Fibroblast of upper back skin (primary cell): ENCODE measurements at places on chromosomes 7 and 10.

GRCh38 chr10:74949034-74949832 lies 122.8 kb downstream of the KAT6B start:
- DNase-seq, result no peak

GRCh38 chr7:111274857-111275256 lies 183.9 kb downstream of the LRRN3 start:
- DNase-seq, result peak; percentile 62

DNA sequence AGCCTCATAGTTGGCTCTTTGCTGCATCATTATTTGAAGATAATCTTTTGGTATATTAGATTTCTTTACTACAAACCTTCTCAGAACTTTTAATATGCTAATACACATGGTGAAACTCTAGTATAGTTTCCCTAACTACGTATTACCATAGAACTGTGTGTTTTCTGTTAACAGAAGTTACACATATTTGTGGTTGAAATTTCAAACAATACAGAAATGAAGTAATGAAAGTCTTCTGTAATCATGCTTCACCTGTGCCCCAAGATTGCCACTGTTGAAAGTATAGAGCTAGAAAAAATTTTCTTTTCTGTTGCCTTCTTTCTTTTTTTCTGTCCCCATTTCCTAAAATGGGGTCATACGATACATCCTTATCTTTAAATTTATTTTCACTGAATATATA lies 9.1 kb downstream of the BMPR1A start:
- no peak for DNase-seq

DNA sequence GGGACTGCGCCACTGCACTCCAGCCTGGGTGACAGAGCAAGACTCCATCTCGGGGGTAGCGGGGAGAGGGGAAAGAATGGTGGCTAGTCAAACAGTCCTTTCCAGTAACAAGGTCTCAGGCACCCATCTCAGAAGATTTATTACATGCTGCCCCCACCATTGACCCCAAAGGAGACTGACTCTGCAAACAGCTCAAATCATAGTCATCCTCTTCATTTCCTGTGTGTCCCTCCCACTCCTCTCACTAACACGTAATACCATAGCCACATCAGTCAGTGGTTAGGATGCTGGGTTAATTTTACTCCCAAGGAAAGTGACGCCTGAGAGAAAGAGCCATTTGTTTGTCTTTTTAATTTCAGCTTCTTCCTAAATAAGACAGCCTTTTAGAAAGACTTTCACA lies 56.6 kb upstream of the BET1 start:
- DNase-seq, result peak; percentile 65

DNA sequence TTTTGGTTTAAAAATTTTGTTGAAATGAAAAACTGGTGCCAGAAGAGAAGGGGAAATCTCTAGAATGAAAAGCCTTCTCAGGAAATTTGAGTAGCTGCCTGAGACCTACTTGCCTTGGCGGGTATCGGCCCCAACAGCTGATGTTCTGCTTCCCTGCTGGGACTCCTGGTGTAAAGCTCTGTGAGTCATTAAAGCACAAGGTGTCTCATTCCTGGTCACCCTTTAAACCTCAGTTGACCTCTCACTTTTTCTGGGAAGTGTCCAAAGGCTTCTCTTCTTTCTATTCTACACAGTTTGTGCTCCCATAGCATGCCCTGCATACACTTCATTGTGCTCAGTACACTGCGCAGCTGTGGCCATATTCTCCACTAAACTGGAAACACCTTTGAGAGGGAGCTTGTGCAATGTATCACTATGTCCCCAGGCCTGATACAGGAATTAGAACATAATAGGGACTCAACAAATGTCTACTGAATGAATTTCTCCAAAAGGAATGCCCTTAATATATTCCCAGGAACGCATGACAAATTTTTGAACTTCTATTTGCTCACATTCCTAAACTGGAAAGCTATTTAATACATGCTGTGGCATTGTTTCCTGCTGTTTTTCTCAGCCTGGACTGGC lies 303.9 kb downstream of the SDHAF3 start:
- no peak for DNase-seq

DNA sequence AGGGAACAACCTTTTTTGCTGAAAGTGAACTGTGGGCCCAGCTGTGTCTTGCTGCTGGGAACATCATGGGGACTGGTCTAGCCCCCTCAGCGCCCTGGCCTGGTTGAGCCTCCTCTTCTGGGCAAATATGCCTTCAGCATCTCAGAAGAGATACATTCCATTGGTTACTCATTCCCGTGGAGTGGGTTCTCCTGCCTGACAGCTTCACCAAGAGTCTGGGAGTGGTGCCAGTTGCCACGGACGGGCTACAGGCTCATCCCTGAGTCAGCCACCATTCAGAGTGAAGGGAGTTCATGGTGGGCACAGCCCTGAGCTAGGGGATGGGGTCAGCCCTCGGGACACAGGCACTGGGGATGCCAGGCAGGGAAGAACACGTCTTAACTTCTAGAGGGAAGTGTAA lies 81.9 kb downstream of the RAMP3 start:
- peak; percentile 70 for DNase-seq

- DNase-seq, result peak; percentile 82
Measured at GRCh38 chr10:22320591-22321155, at the start of gene BMI1. Gene BMI1 (plus strand): TSS chr10:22321099. CDS start chr10:22326450, 5,351 bp downstream.

- DNase-seq, result peak; percentile 36
Measured at GRCh38 chr10:112708461-112708860, 241.6 kb upstream of the TCF7L2 start.

DNA sequence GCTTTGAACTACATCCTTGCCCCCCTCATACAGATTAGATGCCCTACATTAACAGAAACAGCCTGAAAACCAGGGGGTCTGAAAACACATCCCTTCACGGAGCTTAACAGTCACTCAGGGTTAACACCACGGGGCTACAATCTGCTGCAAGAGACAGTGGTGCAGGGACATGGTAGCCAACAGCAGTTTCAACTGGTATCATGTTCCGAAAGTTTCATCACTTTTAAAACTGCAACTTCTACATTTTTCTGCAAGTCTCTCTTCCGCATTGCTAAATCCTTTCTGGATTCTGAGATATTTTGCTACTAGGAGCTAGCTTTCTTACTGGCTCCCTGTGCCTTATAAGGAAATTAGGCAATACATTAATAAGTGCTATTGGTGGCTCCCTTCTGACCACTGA lies 92.6 kb downstream of the JAZF1 start:
- DNase-seq, result no peak

- peak; percentile 30 for DNase-seq
Measured at GRCh38 chr10:75632805-75633462, 201.5 kb downstream of the LRMDA start.

GRCh38 chr7:121011401-121011800 lies 22.9 kb downstream of the CPED1 start:
- DNase-seq, result no peak

- DNase-seq, result no peak
Measured at GRCh38 chr10:123556049-123556448, 110.1 kb upstream of the GPR26 start.

- no peak for DNase-seq
Measured at GRCh38 chr7:114790521-114790920, 131.4 kb upstream of the MDFIC start.

GRCh38 chr7:37211097-37211880 lies 237.4 kb downstream of the ELMO1 start:
- peak; percentile 73 for DNase-seq

DNA sequence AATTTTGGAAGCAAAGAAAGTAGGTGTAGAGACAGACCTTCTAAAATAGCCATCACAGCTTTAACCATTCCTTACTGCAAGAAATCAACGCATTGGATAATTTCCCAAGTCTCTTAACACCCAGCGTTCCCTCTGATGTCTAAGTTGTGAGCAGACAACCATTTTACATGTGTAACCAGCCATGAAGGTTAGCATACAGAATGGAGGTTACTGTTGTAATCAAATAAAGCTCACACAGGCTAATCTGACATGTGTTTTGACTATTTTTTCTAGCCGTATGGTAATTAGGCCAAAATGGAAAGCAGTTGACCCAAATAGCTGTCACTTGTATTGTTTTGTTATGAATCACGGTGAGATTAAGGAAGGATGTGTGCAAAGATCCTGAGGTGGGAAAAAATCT lies 336.4 kb downstream of the RNLS start:
- DNase-seq, result no peak

DNA sequence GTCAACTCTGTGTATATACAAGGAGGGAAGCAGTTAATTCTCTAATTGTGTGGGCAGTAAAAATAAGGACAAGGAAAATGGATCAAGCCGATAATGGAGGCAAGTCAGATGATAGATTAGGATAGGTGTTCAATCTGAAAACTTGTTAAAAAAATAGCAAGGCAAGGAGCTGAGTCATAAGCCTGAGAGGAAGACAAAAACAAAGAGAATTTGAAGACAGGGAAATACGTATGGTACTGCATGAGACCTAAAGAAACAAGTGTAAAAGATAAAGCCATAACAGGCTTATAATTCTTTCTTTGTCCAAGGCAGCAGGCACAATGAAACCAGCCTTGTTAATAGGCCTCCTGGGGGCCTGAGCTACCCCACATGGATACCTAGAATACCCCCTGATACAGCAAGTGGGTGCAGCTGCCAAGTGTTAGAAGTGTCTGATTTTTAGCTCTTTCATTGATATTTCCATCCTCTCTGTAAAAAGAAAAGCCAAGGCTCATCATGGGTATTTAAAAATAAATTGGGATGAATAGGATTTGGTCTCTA lies 1570.6 kb upstream of the LRRTM3 start:
- DNase-seq, result no peak
